ENCODE measurements at places on chromosomes 3 and 15. TPM values are rescaled to one million over a fixed set of nuclear protein-coding genes. Genes with fewer than 3 reads are reported as not detected.
A peak's percentile ranks its signal among the peaks of the same experiment; 100 is the strongest.

DNA sequence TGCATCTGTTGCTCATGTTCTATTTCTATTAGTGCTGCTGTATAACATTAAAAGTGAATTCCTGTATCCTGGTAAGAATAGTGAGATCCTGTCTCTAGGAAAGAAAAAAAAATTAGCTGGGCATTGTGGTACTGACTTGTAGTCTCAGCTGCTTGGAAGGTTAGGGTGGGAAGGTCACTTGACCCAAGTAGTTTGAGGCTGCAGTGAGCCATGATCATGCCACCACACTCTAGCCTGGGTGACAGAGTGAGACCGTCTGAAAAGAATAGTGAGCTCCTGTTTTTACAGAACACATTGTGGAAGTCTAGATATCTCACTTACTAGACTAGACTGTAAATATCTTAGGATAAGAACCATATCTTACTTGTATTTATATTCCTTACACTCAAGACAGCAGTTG is 4.6 kb downstream of the ATP11B start:
- no peaks in the 10 kb centered on the region for H3K27me3 ChIP-seq
- peaks cover 21% of the 10 kb centered on the region for H3K36me3 ChIP-seq
- no peak for DNase-seq

DNA sequence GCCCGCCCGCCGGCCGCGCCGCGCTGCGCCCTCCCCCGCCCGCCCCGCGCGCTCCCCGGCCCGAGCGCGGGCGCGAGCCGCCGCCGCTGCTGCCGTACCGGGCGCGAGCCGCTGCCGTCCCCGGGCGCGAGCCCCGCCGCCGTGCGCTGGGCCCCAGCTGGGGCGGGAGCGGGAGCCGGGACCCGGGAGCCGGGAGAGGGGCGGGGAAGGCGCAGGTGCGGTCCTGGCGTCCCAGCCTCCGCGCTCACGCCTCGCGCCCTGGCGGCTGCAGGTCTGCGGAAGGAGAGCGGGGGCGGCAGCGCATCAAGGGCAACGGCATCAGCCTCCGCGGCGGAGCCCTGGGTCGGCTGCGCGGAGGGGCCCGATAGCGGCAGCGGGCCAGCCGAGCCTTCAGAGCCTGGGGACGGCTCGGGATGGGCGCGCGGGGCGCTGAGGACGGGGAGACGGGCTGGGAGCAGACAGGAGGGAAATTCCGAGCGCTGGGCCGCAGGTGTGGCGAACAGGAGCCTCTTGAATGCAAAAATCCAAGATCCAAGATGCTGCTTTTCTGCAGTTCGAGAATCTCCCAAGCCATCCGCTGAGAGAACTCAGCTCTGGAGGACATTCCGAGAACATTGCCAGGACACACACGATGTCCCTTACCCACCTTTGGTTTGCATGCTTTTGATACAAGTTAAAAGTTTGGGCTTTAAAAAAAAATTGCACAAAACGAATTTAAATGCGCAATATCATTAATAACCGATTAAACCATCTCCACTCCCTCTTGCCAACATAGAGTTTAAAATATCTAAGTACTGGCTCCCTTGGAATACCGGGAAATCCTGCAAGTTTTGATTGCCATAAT is 251.1 kb downstream of the TJP1 start:
- no peak overlapping the region for H3K27ac ChIP-seq
- peaks cover 3% of the 10 kb centered on the region for H3K36me3 ChIP-seq
- H3K4me1 ChIP-seq, result peaks cover 4% of the 10 kb centered on the region
- H3K27me3 ChIP-seq, result peaks cover 64% of the 10 kb centered on the region
- peak overlapping the region; percentile 9 for H3K4me3 ChIP-seq
- DNase-seq, result peak; percentile 41

DNA sequence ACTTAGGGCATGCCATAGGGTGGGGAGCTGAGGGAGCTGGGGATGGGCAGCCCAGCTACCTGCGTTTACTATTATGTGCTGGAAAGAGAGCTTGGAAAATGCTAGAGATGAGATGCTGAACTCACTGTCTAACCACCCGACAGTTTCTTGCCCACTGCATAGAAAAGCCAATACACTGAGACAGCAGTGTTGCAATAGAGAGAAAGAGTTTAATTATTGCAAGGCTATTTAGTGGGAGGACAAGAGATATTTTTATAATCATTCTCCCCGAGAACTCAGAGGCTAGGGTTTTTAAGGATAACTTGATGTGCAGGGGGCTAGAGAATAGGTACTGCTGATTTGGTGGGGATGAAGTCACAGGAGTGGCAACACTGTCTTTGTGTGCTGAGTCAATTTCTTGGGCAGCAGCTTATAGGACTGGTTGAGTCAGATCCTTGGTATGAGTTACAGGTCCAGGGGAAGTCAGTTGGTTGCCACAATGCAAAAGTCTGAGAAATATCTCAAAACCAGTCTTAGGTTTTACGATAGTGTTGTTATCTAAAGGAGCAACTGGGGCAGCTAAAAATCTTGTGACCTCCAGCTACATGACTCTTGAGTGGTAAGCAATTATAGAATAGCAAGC is 205.9 kb downstream of the GABRG3 start:
- no peak overlapping the region for H3K27ac ChIP-seq
- H3K27me3 ChIP-seq, result no peaks in the 10 kb centered on the region
- H3K4me1 ChIP-seq, result no peaks in the 10 kb centered on the region
- no peak overlapping the region for H3K4me3 ChIP-seq

Gene PPP1R2
- total RNA-seq, result 93.6 TPM

DNA sequence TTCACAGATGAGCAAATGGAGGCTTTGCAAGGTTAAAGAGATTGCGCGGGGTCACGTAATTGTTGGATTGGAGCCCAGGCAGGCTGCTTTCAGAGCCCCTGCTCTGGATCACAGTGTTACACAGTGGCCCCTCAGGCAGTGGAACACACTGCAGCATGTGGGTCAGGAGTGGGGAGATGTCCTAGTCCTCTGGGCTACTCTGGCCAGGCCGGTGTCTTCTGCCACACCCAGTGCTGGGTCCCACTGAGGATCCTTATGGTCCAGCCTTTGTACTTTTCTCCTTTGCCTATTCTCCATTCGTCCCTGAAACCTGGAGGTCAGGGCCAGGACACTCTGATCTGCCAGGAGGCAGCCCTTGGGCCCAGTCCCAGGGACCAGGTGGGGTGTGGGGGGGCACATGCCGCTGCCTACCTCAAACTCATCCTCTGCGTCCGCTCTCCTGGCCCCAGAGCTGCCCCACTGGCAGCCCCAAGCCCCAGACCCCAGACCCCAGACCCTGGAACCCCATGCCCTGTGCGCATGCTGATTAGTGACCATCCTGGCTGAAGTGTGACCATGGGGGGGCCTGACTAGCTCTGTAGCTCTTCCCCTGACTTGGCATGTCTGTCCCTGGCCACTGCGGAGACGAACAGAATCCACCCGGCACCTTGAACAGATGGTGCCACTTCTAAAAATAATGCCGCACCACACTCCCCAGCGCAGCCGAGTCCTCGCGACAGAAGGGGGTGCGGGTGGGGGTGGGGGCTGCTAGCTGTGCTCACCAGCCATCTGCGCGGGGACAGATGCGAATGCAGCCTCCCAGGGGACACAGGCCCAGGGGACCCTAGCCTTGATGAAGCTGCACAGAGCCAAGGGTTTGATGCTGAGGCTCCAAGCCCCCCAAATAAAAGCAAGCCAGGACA is 41.6 kb downstream of the ATP2B2 start:
- H3K36me3 ChIP-seq, result no peaks in the 10 kb centered on the region
- no peak overlapping the region for H3K4me3 ChIP-seq
- no peak for DNase-seq
- no peaks in the 10 kb centered on the region for H3K4me1 ChIP-seq
- peaks cover 2% of the 10 kb centered on the region for H3K27me3 ChIP-seq

Data from activated naive CD8-positive, alpha-beta T cell treated with anti-CD3 and anti-CD28 coated beads, Interleukin-2, amount 10 ng/mL, durations not matched to agents 7 days and 5 days (primary cell).